ENCODE measurements at places on chromosomes 16 and 17.

DNA sequence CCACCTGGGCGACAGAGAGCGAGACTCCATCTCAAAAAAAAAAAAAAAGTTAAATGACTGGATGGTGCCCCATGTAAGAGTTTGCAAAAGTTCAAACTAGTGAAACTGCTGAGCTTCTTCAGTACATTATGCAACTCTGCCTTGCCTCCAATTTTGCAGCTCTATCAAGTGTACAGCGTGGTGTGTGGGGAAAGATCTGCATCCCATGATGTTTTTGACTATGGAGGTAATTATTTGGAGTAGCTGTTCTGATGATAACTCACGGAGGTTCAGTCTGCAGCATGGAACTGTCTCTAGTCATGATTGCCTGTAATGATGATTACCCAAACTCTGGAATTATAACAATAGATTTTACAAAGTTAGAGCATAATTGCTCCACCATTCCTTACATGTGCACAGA, 149.6 kb downstream of the PITPNC1 start:
- H3K27ac ChIP-seq, result no peak overlapping the region
- peaks cover 17% of the 10 kb centered on the region for H3K4me1 ChIP-seq
- no peak overlapping the region for H3K4me3 ChIP-seq

- no peak overlapping the region for H3K27ac ChIP-seq
- H3K4me1 ChIP-seq, result peaks cover 3% of the 10 kb centered on the region
- H3K27me3 ChIP-seq, result no peaks in the 10 kb centered on the region
- H3K36me3 ChIP-seq, result no peaks in the 10 kb centered on the region
- no peak for DNase-seq
Observed at GRCh38 chr17:14143688-14144087, 74.4 kb downstream of the COX10 start.

GRCh38 chr17:51427323-51427811, 167.0 kb downstream of the UTP18 start:
- H3K4me3 ChIP-seq, result no peak overlapping the region
- DNase-seq, result no peak
- H3K27me3 ChIP-seq, result no peaks in the 10 kb centered on the region

DNA sequence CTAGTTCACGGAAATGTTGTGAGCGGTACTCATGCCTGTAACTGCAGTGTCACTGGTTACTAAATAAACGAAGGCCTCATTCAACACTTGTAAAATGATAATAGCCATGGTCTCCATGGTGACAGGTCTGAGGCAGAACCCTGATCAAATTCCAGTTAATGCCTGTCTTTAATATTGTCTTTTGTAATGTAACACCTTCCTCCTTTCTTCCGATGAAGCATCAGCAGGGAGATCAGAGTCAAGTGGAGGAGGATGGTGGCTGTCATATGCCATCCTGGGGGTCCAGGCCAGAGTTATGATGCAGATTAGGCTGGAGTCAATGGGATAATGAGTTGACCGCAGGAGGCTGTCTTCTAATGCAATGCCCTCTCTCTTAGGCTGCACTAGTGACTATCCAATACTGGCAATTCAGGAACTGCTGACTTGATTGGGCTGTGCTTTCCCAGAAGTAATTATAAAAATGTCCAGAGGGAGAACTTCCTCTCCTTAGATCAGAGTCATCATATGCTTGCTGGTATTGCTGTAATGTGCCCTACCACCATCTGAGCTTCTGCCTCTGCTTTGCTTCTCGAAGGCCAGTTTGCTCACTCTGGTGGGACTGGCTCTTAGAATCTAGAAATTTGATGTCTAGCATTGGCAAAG, 419.1 kb downstream of the CA10 start:
- no peak for DNase-seq
- H3K36me3 ChIP-seq, result no peaks in the 10 kb centered on the region
- no peak overlapping the region for H3K27ac ChIP-seq
- H3K4me3 ChIP-seq, result no peak overlapping the region
